Fibroblast of the conjunctiva (primary cell): ENCODE measurements at places on chromosomes 1 and 21.
A peak's percentile ranks its signal among the peaks of the same experiment; 100 is the strongest.

DNA sequence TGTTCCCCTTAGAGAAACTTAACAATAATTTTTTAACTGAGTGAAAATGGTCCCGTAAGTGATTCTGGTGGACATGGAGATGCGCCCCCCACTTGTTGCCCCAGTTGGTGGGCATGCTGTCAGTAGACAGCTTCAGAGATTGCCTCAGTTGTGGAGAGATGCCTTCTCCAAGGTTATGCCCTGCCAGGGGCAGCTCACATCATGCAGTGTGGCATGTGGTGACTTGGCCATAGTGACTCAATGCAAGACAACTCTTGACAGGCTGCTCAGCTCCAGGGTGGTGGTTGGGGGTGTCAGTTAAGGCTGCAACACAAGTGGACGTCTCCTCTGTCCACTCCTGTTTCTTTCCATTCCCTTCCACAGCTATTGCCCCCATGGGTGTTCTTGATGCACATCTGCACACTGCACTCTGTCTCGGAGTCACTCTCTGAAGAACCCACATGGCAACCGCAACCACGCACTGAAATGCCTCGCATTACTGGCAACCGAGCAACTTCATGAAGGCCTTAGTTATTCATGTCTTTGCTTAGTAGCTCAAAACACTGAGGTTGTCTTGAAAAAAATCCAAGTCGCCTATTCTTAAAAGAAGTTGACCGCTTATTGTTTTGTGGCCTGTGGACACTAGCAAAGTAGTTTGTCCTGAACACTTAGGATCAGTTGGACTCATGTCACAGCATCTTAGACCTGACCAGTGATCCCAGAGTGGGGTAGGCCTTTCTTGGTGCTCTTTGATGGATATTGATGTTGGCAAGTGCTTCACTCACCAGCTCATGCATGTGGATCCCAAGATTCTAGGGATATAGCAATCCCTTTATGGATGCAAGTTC lies 54.8 kb upstream of the USP1 start:
- DNase-seq = no peak

DNA sequence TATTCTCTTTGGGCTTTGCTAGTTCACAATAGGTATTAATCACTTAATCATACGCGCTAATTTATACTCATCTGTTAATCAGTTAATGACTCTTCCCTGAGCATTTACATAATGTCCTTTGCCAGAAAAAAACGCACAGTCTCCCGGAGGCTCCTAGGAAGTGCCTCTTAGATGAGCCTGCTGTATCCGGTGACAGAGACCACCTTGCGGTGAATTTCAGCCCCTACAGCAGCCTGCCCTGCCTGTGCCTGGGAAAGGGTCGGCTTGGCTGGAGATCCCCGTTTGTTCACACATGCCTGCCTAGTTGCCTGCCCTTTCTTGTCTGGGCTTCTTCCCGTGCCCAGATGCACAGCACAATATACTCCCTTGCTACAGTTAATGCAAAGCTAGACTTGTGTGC lies 152.9 kb downstream of the ZBTB18 start:
- DNase-seq = no peak

GRCh38 chr1:89881415-89882058 lies 60.7 kb downstream of the LRRC8D start:
- no peak for DNase-seq

DNA sequence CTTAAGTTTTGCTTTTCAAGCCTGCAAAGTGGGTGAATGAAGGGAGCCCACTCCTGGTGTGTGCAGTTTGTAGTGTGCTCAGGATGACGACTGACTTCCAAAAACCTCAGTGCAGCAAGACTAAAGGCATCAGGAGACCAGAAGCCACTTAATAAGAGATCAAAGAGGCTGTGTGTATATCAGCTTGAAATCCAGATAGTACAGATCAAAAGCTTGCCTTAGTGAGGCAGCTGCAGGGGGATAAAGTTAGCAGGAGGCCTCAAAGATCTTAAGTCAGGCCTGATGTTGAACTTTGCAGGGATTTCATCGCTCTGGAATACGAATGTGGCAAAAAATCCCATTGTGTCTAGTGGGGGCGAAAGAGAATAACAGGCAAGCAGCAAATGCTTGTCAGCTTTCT lies 99.8 kb downstream of the PATJ start:
- DNase-seq = no peak

- no peak for DNase-seq
Measured at GRCh38 chr1:232704256-232704655, 74.3 kb upstream of the SIPA1L2 start.

- DNase-seq = no peak
Measured at GRCh38 chr21:41953831-41954653, at the start of gene C2CD2. Gene C2CD2 (minus strand): TSS chr21:41954018. CDS start chr21:41953648, 370 bp downstream.

GRCh38 chr1:27669876-27670275 lies 2.1 kb downstream of the IFI6 start:
- no peak for DNase-seq

DNA sequence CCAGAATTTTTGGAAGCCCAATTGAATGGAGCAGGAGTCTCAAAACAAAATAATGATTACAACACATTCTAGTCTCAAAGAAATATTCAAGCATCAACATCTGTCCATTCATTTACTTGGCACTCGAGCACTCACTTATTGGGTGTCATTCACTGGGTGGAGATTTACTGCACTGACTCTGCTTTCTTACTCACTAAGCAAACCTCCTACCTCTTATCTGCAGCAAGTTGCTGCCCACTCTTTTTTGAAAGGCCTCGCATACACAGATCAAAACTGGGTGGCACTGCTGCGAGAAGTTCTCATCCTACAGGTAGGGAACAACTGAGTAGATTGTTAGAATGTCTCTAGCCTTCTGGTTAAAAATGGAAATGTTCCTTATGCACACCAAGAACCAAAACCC lies 18.0 kb downstream of the RHBDL2 start:
- no peak for DNase-seq

DNA sequence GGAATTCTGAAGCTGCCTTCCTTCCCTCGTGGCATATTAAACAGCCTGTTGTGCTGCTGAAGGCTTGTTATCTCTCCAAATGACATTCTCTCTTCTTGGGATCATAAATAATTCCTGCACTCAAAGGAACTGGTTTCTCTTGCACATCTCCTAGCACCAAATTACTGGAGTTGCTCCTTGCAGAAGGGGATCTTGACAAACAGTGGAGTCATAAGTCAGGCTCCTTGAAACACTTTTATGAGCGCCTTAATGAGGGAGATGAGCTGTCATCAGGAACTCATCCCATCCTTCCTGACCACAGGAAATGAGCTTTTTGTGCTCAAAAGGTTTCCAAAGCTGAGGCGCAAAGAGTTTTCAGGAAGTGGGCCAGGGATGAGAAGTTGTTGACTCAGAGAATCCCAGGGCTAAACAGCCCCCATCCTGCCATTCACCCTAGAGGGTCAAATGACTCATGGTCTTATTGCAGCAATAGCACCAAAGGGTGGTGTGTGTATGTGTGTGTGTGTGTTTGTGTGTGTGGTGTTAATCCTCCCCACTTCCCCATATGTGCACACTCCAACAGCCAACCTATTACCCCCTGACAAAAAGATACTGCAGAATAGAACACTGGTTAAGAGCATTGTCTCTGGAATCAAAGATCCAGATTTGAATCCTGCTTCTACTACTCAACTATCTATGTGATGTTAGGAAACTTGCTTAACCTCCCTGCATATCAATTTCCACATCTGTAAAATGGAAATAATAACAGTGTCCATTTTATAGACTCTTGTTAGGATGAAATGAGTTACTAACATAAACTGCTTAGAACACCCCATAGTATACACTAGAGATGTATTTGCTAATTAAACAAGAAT lies 2.8 kb upstream of the PHC2 start:
- peak; percentile 97 for DNase-seq

GRCh38 chr1:11641776-11642305 lies 12.4 kb downstream of the FBXO2 start:
- DNase-seq = no peak

GRCh38 chr21:44079846-44080245 lies 27.4 kb upstream of the PWP2 start:
- no peak for DNase-seq

DNA sequence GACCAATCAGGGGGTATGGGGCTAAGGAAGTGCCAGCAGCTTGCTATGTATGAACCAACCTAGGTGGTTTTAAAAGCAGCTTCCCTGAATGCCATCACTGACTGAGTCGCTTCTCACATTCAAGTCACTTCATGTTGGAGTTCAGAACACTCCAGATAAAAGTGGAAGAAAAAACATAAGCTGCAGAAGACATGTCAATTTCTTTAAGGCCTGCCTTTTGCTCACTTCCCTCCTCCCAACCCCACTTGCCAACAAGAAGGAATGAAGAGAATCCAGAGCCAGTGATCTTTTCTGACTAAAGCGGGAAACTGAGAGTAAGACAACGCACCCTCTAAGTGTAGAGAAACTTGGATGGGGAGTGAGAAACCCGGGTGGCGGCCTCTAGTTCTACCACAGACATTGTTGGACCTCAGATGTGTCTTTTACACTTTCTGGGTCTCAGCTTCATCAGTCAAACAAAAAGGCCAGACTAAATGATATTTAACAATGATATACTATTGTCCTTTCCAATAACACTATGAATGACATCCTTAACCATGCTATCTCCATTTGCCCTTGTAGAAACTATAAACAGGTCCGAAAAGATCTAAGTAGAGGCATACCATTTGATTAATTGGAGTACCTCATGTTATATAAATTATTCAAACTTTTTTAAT lies 54.1 kb downstream of the LUZP1 start:
- no peak for DNase-seq

DNA sequence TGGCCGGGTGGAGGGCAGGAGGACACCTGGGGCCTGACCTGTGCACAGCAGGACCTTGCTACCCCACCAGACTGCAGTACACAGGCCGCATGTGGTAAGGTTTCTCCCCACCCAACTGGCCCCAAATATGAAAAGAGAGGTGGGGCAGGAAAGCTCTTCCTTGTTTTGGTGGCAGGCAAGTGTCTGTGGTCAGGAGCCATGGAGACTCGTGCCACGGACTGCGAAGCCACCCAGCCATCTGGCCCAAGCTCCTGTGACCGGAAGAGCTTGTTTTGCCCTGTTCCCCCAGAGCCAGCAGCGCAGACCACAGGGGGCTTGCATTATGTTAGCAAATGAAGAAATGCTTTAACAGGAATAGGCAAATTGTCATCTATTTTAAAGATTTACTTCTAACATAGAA lies 54.9 kb downstream of the OLIG1 start:
- DNase-seq = no peak

- DNase-seq = peak; percentile 86
Measured at GRCh38 chr1:115251856-115252255, 86.2 kb downstream of the NGF start.

DNA sequence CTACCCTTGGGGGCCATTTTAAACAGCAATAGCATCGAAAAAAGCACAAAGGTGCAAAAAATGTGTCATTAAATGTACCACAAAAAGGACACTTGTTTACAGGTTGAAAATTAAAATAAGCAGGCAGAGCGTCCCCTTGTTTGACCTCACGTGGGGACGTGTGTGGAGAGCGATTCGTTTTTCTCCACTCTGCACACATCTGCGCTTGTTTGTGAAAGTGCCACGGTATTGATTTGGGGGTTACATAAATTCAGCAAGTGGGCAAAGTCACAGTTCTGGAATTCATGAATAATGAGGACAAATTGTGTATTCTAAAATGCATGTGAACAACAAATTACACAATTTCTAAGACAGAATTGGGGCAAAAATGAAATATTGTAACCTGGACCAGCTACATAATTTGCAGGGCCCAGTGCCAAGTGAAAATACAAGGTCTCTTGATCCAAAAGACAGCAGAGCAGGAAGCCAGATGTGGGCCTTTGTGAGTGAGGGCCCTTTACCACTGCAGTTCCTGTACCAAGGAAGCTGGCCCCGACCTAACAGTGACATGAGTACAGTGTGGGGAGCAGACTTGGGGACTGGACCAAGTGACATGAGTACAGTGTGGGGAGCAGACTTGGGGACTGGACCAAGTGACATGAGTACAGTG lies 43.9 kb downstream of the ZBTB18 start:
- DNase-seq = no peak

GRCh38 chr1:110674337-110675059 lies at the start of gene KCNA3:
Gene KCNA3 (minus strand): TSS chr1:110674940. CDS start chr1:110674809, 131 bp downstream.
- DNase-seq = no peak

GRCh38 chr1:160162931-160163330 lies 11.5 kb downstream of the ATP1A4 start:
- DNase-seq = no peak

- no peak for DNase-seq
Measured at GRCh38 chr1:224302947-224303346, 27.0 kb downstream of the NVL start.

GRCh38 chr1:215895276-215895675 lies 328.2 kb downstream of the KCTD3 start:
- DNase-seq = no peak

- no peak for DNase-seq
Measured at GRCh38 chr1:63888984-63889383, 115.2 kb downstream of the ROR1 start.

DNA sequence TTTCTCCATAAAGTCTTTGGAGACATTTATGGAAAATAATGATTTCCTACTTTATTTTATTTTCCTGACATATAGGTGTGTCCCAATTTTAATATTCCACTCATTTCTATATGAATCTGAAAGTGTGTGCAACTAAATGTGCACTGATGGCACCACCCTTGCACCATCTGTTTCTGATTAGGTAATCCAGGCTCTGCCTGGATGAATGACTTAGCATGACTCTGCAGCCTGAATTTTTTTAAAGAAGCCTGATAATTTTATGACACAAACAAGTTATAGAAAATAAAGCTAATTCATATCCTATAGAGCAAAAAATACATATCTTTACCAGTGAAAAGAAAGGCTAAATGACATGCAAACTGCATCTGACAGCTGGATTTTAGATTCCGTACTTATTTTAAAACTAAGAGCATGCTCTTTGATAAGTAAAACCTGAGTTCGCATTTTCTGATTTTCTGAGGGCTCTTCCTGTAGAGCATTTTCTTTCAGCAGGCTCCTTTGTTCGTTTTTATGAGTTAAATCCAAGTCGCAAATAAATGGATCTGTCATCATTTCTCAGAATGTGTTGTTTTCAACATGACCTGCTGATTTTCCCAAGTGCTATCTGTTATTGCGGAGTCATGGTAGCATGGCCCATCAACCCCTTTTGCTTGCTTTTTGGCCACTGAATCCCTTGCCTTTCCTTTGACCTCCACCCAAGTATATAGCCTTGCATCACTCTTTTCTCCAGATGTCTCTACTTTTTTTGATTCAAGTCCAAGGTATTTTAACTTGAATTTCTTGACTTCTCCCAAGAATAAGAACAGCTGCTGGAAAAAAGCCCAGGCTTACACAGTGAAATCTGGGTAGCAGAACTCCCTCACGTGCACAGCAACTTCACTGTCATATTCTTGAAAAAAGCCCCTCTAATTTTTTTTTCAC lies 52.8 kb upstream of the LYPLAL1 start:
- DNase-seq = peak; percentile 96

GRCh38 chr1:154944401-154945159 lies 8.1 kb upstream of the PMVK start:
- DNase-seq = no peak

- no peak for DNase-seq
Measured at GRCh38 chr1:156602557-156602993, 1.3 kb upstream of the GPATCH4 start.

DNA sequence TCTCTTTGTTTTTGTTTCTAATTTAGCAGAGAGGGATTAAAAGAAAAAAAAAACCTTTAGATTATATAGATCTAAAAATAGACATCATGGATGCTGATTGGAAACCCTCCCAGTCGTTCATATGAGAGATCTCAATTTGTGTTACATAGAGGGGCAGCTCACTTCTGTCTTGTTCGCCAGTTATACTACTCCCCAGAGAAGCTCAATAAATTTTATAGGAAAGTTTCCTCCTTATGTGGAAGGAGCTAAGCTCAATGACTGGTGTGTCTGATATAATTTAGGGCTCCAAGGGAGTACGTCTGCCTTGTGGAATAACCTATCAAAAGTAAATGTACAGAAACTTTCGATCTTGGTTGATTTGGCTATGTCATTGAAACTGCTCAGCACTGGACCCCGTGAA lies 117.6 kb downstream of the PEX14 start:
- DNase-seq = no peak
